ENCODE measurements at places on chromosomes 3 and 15. TPM values are rescaled to one million over a fixed set of nuclear protein-coding genes. Genes with fewer than 3 reads are reported as not detected.

DNA sequence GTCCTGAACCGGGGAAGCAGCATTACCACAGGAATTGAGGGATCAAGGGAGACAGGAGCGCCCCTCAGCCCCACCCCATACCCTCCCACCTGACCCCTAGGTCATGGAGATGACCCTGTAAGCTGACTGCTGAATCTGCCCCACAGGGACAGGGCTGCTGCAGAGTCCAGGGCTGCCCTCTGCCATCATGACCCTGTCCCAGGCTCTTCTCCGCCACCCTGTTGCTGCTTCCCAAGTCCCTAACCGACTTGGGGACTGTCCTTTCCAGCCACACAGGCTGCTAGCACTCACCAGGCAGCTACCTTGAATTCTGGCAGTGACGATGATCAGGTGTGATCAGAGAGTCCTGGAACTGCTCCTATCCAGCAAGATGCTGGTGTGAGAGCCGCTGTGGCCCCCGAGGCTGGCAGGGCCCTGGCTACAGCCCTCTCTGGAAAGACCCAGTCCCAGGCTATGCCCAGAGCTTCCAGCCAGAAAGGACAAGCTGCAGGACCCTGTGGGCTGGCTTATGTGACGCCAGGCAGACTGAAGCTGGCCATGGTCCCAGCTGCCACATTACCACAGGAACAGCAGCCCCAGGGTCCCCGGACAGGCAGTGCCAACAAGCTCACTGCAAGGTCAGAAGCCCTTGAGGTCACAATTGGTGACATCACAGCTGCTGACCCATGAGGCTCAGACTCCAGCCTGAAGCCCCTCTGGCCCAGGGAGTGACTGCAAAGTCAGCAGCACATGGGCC, at the start of gene C3orf22:
Gene C3orf22 (minus strand): TSS at position 597 of the 736 bp plus-strand sequence. CDS start 5,542 bp downstream, outside the sequence.
- DNase-seq, result no peak

DNA sequence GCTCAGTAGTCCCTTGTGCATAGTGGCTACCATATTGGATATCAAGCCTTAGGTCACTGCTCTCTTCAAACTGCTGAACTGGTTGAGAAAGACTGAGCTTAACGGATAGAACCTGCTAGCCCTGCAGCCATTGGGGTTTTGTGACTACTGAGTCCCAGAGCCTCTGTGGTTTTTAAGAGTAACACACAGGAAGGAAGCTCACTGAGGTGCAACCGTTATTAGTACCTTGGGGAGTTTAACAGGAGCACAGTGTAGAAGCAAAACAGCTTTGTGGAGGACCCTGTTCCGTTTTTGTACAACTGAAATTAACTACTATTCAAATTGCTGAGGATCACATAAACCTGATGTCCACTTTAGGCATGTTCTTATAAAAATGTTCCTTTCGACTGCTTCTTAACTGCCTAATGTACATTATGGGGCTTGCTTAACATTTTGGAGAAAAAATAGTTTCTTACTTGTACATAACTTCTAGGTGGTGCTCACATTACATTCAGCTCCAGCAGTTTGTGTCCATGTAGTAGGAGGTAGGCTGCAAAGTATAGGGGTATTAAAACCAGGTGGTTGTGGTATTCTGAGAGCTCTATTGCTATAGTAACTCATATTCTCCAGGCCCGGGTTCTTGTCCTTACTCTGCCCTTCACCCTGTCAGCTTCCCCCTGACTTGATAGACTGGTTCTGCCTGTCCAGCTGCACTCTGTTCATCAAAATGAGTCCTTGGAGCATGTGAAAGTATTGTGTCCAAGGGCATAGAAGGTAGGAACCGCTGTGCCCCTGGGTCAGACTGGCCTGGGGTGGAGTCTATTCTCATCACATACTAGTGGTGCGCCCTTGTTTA, 17.3 kb downstream of the PXK start:
- DNase-seq, result no peak

GRCh38 chr3:184822654-184823053, 10.7 kb downstream of the VPS8 start:
- DNase-seq, result no peak

SPINK8 gene
- not detected for total RNA-seq

ARHGAP31 gene
- total RNA-seq, result 9.4 TPM

MYO5C gene
- 2.2 TPM for total RNA-seq

PLXND1 gene
- 108 TPM for total RNA-seq

GRCh38 chr3:171791692-171792076, 18.6 kb downstream of the PLD1 start:
- DNase-seq, result no peak
